ENCODE measurements at places on chromosomes 12 and 14.

DNA sequence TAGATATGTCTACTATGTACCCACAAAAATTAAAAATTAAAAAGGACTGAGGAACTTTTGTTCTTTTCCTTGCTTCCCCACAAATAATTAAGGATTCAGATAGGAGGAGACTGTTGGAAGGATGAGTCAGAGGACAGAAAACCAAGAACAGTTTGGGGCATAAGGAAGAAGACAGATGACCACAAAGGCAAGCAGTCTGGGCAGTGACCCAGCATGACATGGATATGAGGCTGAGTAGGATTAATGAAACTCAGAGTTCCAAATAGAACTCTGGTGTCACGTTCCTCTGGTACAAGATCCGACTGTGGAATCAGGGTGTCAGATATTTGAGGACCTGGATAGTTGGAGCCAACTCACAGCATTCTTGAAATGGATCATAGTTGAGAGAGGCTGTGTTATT, 89.3 kb upstream of the SLC38A4 start:
- peak; percentile 88 for DNase-seq

- DNase-seq, result no peak
Observed at GRCh38 chr14:50784683-50785456, 46.1 kb downstream of the NIN start.

DNA sequence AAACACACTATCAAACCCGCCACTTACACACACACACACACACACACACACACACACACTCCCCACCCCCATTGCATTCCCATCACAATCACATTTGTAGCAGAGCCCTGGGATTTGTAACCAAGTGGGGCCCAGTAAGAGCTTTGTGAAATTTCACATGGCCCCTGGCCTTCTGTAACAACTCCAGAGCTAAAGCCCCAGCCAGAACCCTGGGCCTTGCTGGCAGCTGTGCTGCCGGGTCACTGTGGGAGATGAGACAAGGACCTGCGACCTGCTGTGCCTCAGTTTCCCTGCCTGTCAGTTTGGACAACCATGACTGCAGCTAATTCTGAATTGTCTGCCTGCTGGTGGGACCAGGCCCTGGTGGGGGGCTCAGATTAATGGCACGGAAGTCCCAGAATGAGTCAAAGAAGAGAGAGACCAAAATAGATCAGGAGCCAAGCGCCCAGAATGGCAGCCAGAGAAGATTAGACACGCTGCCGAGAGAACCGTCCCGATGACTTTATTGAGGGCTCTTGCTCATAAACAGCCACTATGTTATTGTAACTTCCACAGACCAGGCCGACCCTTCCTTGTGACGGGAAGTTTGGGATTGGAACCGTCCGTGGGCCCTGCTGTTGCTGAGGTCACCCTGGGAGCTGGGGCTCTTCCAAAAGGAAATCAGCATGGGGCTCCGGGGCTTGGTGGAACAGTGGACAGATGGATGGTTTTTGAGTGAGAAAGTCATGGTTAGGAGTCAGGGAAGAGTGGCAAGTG, 123.1 kb downstream of the ZFP36L1 start:
- DNase-seq, result peak; percentile 73

GRCh38 chr12:2862876-2863275, 6.0 kb upstream of the TEX52 start:
- DNase-seq, result no peak

DNA sequence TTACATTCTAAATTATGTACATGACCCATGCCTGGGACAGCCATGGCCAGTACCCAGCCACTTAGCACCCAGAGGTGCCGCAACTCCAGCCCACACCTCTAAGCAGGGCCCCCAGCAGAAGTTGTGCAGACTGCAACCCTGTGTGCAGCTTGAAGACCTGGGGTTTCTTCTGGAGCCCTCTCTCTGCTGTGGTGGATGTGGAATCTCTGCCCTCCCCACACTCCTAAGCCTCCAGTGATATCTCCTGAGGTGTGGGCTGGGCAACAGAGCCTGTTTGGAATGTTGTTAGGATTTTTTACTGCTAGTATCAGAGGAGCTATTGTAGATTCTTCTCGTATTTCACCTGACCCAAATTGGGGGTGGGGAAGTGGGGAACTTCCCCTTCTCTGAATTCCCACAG, 59.4 kb upstream of the TUNAR start:
- no peak for DNase-seq

GRCh38 chr12:90112666-90113065, 404.0 kb upstream of the ATP2B1 start:
- no peak for DNase-seq

GRCh38 chr14:31357279-31357678, 63.1 kb downstream of the HEATR5A start:
- no peak for DNase-seq

DNA sequence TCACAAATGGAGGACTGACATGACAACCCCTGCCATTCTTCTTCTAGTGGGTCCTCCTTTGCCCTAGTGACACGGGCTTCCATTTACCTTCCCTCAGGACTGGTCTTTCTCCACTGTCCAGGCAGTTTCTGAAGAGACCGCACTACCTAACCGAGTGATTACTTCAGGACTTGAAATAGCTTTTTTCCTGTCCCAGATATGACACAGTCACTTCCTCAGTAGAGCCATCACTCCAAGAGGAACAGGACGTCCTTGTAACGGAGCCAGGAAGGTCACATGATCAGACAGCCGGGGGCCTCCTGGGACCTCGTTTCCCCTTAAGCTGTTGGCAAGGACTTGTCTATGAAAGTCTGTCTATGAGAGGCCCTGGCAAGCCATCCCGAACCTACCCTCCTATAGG, 62.3 kb downstream of the FOS start:
- peak; percentile 79 for DNase-seq

GRCh38 chr12:32265951-32266350, 133.4 kb upstream of the FGD4 start:
- DNase-seq, result peak; percentile 19

- DNase-seq, result no peak
Observed at GRCh38 chr14:69490219-69490918, 5.8 kb downstream of the PLEKHD1 start.
